ENCODE measurements at places on chromosomes 12 and 14. TPM values are rescaled to one million over a fixed set of nuclear protein-coding genes. Genes with fewer than 3 reads are reported as not detected.
A peak's percentile ranks its signal among the peaks of the same experiment; 100 is the strongest.

CNTN1 gene
- 3.0 TPM for total RNA-seq

HPD gene
- total RNA-seq: 1.1 TPM

CLEC6A gene
- not detected for total RNA-seq

TSPAN19 gene
- total RNA-seq: 0.32 TPM

TMTC1 gene
- total RNA-seq: 2.0 TPM

RNF212B gene
- total RNA-seq: not detected

DNA sequence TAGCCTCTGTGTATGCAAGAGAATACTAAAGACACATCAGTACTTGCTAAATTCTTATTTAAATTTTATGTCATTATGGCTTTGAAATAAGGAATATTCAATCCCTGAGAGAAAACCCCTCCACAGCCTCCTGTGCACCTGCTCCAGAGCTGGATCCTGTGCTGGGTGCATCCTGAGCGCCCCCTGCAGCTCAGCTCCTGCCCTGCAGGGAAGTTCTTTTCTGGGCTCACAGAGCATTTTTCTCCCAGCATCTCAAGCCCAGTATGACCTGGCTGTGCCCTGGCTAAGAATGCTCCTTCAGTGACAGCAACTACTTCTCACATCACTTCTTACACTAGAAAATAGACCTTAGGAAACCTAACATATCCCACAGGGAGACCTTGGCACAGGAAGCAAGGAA lies 1211.7 kb downstream of the TMEM121 start:
- no peak for DNase-seq
- H3K27ac ChIP-seq: no peak overlapping the region
- H3K4me3 ChIP-seq: no peak overlapping the region
- H3K27me3 ChIP-seq: no peaks in the 10 kb centered on the region

- H3K4me3 ChIP-seq: no peak overlapping the region
- no peaks in the 10 kb centered on the region for H3K27me3 ChIP-seq
- peak overlapping the region; percentile 87 for H3K27ac ChIP-seq
- H3K36me3 ChIP-seq: no peaks in the 10 kb centered on the region
- DNase-seq: no peak
These were observed 171.7 kb downstream of the PHLDA1 start for GRCh38 chr12:75859868-75860267.

DNA sequence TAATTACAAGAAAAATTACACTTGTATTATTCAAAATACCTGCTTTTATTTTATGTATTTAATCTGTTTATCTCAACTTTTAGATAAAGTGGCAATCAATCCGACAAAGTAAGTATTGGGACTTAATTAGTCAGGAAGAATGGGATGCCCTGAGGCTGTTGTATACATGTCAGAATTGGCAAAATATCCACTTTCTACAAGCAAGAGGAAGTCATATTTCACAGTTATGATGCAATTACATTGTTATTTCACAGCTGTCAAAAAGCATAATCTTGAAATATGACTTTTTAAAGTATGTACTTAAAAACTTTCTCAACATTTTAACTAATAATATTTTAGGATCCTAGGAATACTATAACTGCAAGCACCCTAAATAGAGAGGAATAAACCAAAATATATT lies 357.1 kb upstream of the MGAT4C start:
- H3K27me3 ChIP-seq: no peaks in the 10 kb centered on the region
- no peak overlapping the region for H3K4me3 ChIP-seq
- no peak for DNase-seq
- no peaks in the 10 kb centered on the region for H3K36me3 ChIP-seq

- H3K27ac ChIP-seq: no peak overlapping the region
- peaks cover 6% of the 10 kb centered on the region for H3K4me1 ChIP-seq
- no peak for DNase-seq
- H3K27me3 ChIP-seq: no peaks in the 10 kb centered on the region
These were observed 23.5 kb downstream of the NOC4L start for GRCh38 chr12:132167611-132168310.

GRCh38 chr12:5184186-5184585 lies 140.5 kb downstream of the KCNA5 start:
- no peak overlapping the region for H3K4me3 ChIP-seq
- H3K27me3 ChIP-seq: no peaks in the 10 kb centered on the region
- H3K27ac ChIP-seq: no peak overlapping the region

- no peaks in the 10 kb centered on the region for H3K4me1 ChIP-seq
- no peaks in the 10 kb centered on the region for H3K36me3 ChIP-seq
- no peak for DNase-seq
- no peaks in the 10 kb centered on the region for H3K27me3 ChIP-seq
- no peak overlapping the region for H3K27ac ChIP-seq
These were observed 140.0 kb downstream of the TMEM121 start for GRCh38 chr14:105666420-105666819.

DNA sequence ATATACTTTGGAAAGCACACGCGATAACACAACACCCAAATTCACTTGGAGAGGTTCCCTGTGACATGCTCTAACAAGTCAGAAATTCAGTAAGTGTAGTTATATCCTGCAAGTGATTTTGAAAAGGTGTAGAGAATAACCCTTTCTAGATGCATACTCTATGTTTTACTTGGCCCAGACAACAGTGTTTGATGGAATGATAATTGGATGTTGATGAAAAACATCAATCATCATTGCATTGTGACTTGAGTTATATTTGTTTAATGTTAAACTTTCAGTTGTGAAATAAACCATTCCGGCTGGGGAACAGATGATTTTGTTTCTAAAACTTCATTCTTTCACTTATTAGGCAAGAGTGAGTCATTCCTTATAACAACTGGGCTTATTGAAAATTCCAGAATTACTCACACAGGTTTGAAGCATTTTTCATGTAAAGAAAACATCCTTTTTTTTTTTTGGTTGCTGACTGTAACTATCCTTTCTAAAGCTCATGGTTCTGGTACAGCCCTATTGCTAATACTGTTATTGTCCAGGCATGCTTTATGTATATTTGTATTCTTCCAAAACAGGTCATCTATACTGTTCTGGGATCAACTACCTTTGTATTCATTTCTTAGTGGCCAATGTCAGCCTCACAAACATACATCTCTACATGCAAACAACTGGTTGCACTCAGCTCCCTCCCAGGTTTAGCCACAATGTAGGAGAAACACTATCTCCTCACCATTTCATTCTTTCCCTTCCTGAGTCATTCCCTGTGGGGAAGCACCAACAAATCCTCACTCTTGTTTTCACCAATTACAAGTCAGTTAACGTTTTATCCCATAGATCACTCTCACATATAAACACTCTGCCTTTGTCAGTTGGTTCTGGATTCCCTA lies 121.2 kb upstream of the LRIG3 start:
- peaks cover 16% of the 10 kb centered on the region for H3K4me1 ChIP-seq
- peak overlapping the region; percentile 37 for H3K27ac ChIP-seq
- peak overlapping the region; percentile 0 for H3K4me3 ChIP-seq
- H3K36me3 ChIP-seq: no peaks in the 10 kb centered on the region

DNA sequence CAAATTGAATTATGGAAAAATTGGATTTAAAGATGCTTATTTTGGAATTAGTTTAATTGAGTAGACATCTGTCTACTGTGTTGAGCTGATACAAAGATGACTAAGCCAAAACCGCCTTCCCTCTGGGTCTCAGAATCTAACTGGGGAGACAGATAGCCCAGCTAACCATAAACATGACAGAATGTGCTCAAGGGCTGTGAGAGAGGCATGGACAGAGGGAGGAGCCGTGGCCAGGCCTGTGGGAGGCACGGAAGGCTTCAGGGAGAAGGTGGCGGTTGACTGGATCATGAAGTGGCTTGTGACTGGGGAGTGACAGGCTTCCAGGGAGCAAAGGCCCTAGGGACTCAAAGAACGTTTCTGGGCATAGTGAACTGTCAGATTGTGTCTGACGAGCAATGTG lies 74.6 kb downstream of the DACT1 start:
- no peak overlapping the region for H3K27ac ChIP-seq
- no peaks in the 10 kb centered on the region for H3K36me3 ChIP-seq
- no peak for DNase-seq
- no peaks in the 10 kb centered on the region for H3K4me1 ChIP-seq
- H3K4me3 ChIP-seq: no peak overlapping the region

- no peak overlapping the region for H3K27ac ChIP-seq
- H3K4me3 ChIP-seq: no peak overlapping the region
- no peaks in the 10 kb centered on the region for H3K4me1 ChIP-seq
- no peak for DNase-seq
- H3K27me3 ChIP-seq: no peaks in the 10 kb centered on the region
- peaks cover 2% of the 10 kb centered on the region for H3K36me3 ChIP-seq
These were observed 7.5 kb upstream of the LRP1-AS start for GRCh38 chr12:57154804-57155434.

DNA sequence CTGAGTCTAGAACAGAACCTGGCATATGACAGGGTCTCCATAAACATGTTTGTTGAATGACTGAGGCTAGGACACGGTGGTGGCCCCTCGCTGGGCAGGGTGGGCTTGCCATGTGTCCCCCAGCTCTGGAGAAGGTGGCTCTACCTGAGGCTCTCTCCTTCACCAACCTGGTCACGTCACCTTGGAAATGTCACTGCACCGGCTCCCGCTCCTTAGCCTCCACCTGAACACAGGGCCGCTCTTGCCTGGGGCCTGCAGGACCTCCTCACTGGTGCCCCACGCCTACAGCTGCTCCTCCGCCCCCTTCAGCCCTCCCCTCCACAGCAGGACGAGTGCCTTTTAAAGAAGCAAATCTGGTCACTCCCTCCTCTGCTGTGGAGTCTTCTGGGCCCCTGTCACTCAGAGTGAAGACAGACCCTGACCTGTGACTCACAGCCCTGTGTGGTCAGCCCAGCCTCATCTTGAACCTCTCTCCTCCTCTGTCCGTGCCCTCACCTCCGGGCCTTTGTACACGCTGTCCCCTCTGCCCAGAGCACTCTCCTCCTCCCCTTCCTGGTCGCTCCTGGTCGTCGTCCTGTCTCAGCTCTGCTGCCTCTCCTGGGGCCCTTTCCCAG lies 81.0 kb downstream of the ADGRD1 start:
- no peak for DNase-seq
- no peak overlapping the region for H3K27ac ChIP-seq
- no peaks in the 10 kb centered on the region for H3K36me3 ChIP-seq
- no peaks in the 10 kb centered on the region for H3K27me3 ChIP-seq
- H3K4me3 ChIP-seq: no peak overlapping the region

DNA sequence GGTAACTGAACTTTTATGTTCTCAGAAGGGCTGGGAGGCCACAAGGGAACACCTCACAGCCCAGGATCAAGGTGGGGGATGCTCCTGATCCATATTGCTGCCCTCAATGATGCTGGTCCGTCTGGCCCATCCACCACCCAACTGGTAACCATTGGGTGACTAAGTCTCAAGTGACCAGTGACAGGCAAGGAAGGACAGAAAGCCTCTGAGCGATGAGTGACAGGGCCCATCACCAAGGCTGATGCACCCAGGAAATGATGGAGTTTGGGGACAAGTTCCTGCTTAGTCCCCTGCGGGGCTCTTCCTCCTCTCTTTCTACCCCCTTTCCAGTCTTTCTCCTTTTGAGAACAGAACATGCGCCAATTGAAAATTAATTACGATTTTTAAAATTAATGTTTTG lies 2.6 kb upstream of the MMP19 start:
- H3K27ac ChIP-seq: no peak overlapping the region
- H3K27me3 ChIP-seq: no peaks in the 10 kb centered on the region
- DNase-seq: no peak
- H3K4me3 ChIP-seq: no peak overlapping the region
- no peaks in the 10 kb centered on the region for H3K36me3 ChIP-seq

DNA sequence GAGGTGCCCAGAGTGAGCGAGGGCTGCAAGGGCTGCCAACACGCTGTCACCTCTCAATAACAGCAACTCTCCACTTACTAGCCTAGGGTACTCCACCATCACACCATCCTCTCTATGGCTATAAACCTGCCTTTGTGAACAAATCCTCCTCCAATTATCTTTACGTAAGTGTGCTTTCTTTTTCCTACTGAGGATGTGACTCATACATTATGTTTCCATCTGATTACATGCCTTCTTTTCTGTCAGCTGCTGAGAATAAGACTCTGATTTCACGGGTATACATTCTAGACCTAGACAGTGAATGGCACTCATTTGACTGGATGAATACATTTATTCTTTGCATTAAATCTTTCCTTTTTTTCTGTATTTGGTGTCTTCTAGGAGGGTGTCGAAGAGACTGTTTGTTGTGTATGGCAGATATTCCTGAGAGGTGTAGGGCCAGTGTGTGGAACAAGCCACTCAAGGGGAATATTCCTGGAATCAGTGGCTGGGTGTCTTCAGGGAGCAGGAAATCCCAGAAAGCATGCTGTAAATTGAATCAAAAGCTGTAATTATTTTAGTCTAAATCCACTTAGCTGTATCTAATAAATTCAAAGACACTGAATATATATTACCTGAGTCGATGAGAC lies 327.3 kb upstream of the TMTC1 start:
- no peak for DNase-seq
- no peaks in the 10 kb centered on the region for H3K4me1 ChIP-seq
- H3K27ac ChIP-seq: no peak overlapping the region
- no peak overlapping the region for H3K4me3 ChIP-seq
- no peaks in the 10 kb centered on the region for H3K27me3 ChIP-seq

GRCh38 chr12:72295101-72295500 lies 22.9 kb downstream of the TRHDE start:
- DNase-seq: no peak
- no peaks in the 10 kb centered on the region for H3K36me3 ChIP-seq
- H3K4me1 ChIP-seq: peaks cover 31% of the 10 kb centered on the region
- no peak overlapping the region for H3K27ac ChIP-seq
- H3K27me3 ChIP-seq: no peaks in the 10 kb centered on the region

GRCh38 chr12:31326736-31327659 lies 1.0 kb upstream of the SINHCAF start:
- DNase-seq: no peak
- no peak overlapping the region for H3K27ac ChIP-seq
- no peak overlapping the region for H3K4me3 ChIP-seq
- peaks cover 12% of the 10 kb centered on the region for H3K4me1 ChIP-seq

GRCh38 chr14:64951724-64952123 lies 9.2 kb upstream of the GPX2 start:
- H3K27ac ChIP-seq: no peak overlapping the region
- no peaks in the 10 kb centered on the region for H3K4me1 ChIP-seq
- no peak overlapping the region for H3K4me3 ChIP-seq
- no peaks in the 10 kb centered on the region for H3K36me3 ChIP-seq
- no peak for DNase-seq
- H3K27me3 ChIP-seq: no peaks in the 10 kb centered on the region

DNA sequence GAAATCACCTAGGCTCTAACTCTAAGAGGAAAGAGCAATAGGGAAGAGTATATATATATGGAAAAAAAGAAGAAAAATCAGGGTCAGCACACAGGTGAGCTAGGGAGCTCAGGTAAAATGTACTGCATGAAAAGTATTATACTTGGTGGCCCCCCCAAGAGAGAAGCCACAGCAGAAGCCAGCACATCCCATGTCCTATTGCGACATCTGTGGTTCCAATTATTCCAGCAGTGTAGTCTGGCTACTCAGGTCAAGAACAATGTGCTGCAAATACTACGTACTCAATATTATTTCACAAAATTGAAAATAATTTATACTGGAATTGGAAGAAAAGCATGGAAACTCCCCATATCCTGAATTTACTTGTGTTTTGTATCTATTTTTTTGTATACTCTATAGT lies 85.5 kb downstream of the CEP83 start:
- no peak for DNase-seq
- H3K4me1 ChIP-seq: no peaks in the 10 kb centered on the region
- no peak overlapping the region for H3K27ac ChIP-seq
- no peaks in the 10 kb centered on the region for H3K27me3 ChIP-seq
- no peaks in the 10 kb centered on the region for H3K36me3 ChIP-seq
- H3K4me3 ChIP-seq: no peak overlapping the region

GRCh38 chr14:79598339-79598738 lies 613.0 kb downstream of the DIO2 start:
- H3K4me1 ChIP-seq: no peaks in the 10 kb centered on the region
- H3K36me3 ChIP-seq: no peaks in the 10 kb centered on the region
- H3K27me3 ChIP-seq: no peaks in the 10 kb centered on the region
- H3K27ac ChIP-seq: no peak overlapping the region
- H3K4me3 ChIP-seq: no peak overlapping the region
- DNase-seq: no peak

All from HCT116 (cell line).